Stimulated activated CD8-positive, alpha-beta memory T cell treated with anti-CD3 and anti-CD28 coated beads, Interleukin-2, amount 100 ng/mL, for 48 hours (primary cell): ENCODE measurements at places on chromosomes 5 and 9.

DNA sequence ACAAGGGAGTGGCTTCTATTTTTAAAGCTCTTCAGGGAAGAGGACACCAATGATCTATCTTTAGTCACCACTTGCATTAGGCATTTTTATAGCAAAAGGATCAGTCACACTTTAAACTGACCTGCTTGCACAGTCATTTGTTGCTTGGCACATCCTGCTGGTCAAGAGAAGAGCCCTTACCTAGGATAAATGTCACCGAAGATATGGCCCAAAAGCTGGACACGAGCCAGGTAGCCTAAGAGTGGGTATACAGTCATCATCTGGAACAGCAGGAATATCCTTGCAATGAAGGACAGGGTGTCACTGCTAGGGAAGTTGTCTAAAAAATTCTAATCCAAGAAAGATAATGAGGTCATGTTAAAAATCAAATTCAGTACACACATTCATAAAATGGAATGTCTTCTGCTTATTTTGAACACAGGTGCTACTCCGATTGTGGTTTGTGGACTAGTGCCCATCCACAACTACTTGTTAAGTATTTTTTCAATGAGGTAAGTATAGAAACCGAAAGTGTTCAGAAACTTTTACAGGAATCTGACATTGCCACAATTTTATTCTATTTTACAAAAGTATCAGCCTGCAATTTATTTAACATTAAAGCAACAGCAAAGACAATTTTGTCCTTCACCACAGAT is 78.4 kb downstream of the SLC38A9 start:
- DNase-seq, result no peak

- DNase-seq, result no peak
Observed at GRCh38 chr9:76013809-76014208, 123.3 kb downstream of the PCSK5 start.

- no peak for DNase-seq
Observed at GRCh38 chr9:98593354-98594253, 115.1 kb downstream of the GABBR2 start.

DNA sequence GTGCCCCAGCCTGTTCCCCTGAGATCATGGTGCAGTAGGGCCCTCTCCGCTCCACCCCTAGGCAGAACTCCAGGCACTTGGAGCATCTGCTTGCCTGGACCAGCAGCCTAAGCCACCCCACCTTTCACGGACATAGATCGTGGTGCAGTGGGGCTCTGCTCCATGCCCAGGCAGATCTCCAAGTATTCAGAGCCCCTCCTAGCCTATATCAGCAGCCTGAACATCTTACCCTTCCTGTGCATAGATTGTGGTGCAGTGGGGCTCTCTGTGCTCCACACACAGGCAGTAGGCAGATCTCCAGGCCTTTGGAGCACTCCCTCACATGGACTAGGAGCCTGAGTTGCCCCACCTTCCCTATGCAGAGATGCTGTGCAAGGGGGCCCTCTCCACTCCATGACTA is 103.0 kb downstream of the GLIS3 start:
- no peak for DNase-seq

- DNase-seq, result no peak
Observed at GRCh38 chr5:60529001-60529400, 171.0 kb downstream of the DEPDC1B start.

DNA sequence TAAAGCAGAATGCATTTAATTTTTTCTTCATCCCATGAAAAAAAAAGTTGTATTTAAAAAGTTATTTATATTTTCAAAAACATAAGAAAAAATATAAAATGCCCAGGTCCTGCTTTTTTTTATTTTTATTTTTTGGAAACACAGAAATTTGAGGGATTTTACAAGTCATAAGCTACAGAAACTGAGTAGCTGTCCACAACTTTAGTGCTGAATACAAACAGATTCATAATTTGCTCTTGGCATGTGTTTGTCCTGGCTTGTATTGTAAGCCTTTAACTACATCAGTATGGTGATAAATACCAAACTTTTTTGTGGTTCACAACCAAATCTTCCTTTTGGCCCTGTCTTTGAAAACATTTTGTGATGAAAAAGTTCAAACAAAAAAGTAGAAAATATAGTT is 7.5 kb upstream of the PLCXD3 start:
- no peak for DNase-seq

- DNase-seq, result no peak
Observed at GRCh38 chr5:105754056-105754455, 1916.7 kb downstream of the EFNA5 start.

GRCh38 chr9:109107402-109108240 is 12.1 kb downstream of the TMEM245 start:
- DNase-seq, result no peak

GRCh38 chr9:69199769-69200470 is 25.8 kb downstream of the TJP2 start:
- no peak for DNase-seq

- no peak for DNase-seq
Observed at GRCh38 chr9:114157516-114158176, 2.3 kb downstream of the COL27A1 start.

DNA sequence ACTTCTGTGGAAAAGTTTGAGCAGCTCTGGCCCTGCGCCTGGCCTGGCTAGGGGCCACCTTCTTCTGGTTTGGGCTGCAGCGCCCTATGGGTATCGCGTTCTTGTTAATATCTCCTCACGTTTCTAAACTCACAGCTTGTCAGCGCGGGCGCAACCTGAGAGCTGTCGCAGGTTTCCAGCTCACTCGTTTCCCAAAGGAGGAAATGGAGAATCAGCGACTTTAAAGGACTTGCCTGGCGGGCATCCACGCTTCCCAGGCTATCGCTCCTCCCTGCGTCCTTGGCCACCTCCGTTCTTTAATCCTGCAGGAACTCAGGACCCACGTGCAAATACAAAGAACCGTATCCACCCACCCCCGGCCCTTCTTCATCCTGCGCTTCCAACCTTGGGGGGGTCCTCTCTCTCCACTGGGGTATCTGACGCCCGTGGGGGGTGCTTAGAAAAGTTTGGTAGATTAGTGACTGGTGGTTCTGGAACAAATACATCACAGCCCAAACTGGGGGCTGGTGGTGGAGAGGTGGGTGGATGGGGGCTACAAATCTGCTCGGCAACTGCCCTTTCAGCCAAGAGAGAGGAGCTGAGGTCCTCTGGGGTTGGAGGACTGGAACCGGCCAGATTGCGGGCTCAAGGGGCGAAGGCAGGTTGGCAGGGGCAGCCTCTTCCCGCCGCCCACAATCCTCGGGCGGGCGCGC is 578 bp upstream of the PSAT1 start:
- no peak for DNase-seq

DNA sequence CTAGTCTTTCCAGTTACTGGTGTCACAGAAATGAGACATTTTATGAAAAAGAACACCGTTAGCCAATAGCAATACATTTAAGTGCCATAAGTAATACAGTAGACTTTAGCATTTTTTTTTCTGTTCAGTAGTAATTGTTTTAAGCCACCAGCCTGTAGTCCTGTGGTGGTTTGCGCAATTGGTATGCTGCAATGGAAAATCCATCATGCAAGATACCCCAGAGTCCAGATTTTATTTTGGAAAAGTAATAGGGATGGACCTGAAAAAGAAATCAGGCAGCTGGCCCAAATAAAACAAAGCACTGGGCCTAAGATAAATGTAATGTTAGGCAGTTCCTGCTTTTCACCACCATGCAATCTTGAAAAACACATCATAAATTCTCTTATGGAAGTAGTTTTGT is 94.6 kb upstream of the RASGRF2 start:
- DNase-seq, result no peak

DNA sequence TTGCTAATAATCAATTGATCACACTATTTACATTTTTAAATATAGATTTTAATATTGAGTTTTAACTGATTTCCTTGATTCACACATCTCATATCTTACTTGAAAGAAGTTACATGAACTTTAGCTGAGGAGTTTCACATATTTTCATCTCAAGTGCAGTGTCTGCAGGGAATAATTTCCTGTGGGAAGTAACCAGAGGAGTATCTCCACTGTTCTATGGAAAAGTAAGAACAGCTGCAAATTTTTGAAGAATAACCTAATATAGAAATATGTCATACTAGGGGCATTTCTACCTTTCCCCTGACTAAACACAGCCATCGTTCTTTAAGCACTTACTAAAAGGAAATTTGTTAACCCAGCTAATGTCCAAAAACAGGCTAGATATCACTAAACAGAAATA is 546.4 kb downstream of the EFNA5 start:
- no peak for DNase-seq

GRCh38 chr5:144036476-144036875 is 134.0 kb downstream of the YIPF5 start:
- DNase-seq, result no peak

DNA sequence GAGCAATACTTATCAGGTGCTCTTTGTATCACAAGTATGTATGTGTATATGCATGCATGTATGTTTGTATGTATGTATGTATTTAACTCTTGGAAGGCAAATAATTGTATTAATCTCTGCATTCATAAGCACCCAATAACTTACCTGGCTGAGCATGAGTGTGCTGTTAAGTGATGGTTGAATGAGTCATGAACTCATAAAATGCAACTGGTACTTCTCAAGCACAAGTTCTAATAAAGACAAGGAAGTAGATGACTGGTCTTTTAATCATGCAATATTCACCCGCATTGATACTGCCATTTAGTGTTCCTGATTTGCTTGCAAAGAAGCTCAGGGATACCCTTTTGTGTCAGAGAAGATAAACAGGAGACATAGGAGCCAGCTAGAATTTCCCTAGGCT is 204.9 kb upstream of the TRPM3 start:
- no peak for DNase-seq

- DNase-seq, result no peak
Observed at GRCh38 chr5:116769470-116769869, 194.8 kb upstream of the SEMA6A start.

DNA sequence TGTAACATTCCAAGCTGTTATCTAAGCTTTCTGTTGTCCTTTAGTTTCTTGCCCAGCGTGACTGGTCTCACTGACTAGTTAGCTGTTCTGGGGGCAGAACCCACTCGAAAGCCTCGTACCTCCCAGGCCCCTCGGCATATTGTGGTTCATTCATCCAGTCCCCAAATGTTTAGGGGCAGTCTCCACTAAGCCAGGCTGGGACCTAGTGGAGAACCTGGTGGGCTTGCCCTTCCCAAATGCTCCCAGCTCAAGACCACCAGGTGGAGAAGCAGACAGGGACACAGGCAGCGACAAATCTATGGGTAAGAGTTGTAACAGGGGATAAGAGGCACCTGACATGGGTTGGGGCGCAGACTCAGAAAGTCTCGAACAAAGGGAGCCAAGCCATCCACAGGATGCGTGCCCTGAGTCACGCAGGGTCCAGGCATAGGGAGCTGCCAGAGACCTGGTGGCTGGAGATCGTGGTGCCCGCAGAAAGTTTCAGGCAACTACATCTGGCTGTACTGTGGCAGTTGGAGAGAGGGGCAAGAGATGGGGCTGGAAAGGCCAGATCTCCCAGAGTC is 851 bp upstream of the EEIG1 start:
- DNase-seq, result no peak

DNA sequence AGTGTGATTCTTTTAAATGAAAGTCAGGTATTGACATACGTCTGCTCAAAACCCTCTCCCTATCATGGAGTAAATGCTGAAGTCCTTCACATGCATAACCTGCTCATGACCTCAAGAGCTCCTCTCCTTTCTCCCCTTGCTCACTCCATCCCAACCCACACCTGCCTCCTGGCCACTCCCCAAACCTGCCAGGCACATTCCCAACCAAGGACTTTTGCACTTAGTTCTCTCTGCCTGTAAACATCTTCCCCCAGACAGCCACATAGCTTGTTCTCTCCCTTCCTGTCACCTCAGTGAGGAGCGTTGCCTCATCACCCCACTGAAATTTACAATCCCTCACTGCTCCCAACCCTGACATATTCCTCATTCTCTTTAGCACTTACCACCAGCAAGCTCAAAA is 8.7 kb downstream of the SETD9 start:
- DNase-seq, result no peak

- DNase-seq, result no peak
Observed at GRCh38 chr5:82885627-82886389, 191.4 kb downstream of the TMEM167A start.

DNA sequence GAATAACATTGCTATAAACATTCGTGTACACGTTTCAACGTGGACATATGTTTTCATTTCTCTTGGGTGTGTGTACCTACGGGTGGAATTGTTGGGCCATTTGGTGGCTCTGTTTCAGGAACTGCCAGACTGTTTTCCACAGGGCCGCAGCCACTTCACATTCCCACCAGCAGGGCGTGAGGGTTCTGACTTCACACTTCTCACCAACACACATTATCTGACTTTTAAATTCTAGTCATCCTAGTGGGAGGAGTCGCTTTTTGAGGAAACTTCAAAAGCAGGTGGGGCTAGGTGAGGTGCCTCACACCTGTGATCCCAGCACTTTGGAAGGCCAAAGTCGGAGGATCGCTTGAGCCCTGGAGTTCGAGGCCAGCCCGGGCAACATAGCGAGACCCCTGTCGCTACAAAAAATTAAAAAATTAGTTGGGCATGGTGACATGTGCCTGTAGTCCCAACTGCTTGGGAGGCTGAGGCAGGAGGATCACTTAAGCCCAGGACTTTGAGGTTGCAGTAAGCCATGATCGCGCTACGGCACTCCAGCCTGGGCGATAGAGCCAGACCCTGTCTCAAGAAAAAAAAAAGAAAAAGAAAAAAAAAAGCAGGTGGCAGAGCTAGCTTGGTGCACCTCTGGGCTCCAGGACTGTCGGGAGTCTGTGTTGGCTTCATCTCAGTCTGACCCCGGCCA is 28.5 kb downstream of the TSPAN17 start:
- no peak for DNase-seq

- peak; percentile 54 for DNase-seq
Observed at GRCh38 chr9:33452828-33453271, 5.5 kb upstream of the AQP3 start.

DNA sequence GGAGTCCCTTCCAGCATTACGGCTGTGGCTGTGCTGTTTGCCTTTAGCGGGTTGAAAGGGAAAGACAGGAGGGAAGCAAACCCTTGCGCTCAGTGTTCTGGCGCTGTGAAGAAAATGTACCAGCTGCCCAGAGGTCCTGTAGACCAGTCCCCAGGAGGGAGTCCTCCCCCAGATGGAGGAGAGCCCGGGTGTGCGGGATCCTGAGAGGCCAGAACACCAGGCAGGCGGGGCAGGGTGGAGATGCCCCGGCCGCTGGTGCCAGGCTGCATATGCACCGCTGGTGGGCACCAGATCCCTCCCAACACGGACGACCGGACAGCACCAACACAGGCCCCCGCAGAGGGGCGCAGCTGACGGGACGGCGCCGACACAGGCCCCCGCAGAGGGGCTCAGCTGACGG is 37.2 kb upstream of the SLC9A3 start:
- DNase-seq, result no peak

DNA sequence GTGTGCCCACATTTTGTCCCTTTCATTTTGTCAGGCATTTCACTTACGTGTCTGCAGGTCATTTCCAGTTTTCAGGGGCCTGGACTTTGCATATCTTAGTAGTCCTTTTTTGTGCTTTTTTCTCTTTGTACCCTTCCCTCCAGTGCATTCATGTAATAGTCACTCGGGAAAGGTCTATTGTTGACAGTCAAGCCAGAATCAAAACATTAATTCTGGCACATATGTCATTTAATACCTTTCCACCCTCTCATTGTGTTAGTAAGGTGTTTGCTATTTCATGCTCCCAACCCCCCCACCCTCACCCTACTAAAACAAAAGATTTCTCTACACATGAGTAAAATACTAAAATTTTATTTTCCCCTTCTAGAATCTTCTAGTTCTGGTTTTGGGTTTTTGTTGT is 42.7 kb downstream of the UGCG start:
- DNase-seq, result no peak

GRCh38 chr9:68793605-68794343 is 88.7 kb downstream of the PIP5K1B start:
- no peak for DNase-seq

GRCh38 chr5:160520609-160521391 is 99.1 kb downstream of the PTTG1 start:
- DNase-seq, result no peak

- DNase-seq, result no peak
Observed at GRCh38 chr5:74289691-74290090, 350.8 kb downstream of the ENC1 start.
